Endodermal cell (in vitro differentiated cells): ENCODE measurements at places on chromosomes 4 and X. TPM values are rescaled to one million over a fixed set of nuclear protein-coding genes. Genes with fewer than 3 reads are reported as not detected.
A peak's percentile ranks its signal among the peaks of the same experiment; 100 is the strongest.

GRCh38 chr4:103499094-103499493, 220.7 kb downstream of the TACR3 start:
- no peak for DNase-seq

Gene KCND1
- total RNA-seq = 2.4 to 3.7 TPM (median 3.6 TPM) in 3 replicates

GRCh38 chr4:154626793-154627484, 14.5 kb upstream of the FGG start:
- peak; percentile 93 for DNase-seq

Gene CXCR3
- total RNA-seq = not detected in 3 replicates

Gene TMEM31
- total RNA-seq = 1.00 to 1.1 TPM in 2 of 3 replicates, not detected in the other

Gene ESX1
- total RNA-seq = not detected in 3 replicates

Gene TCP11X2
- 1.6 and 2.5 TPM in 2 replicates for total RNA-seq

Gene FGFR3
- 104 and 125 TPM in 2 replicates for total RNA-seq

- no peak for DNase-seq
These were observed 29.5 kb upstream of the TAPT1 start for GRCh38 chr4:16255730-16256129.

Gene ACOX3
- 146 to 154 TPM (median 147 TPM) in 3 replicates for total RNA-seq

- DNase-seq = no peak
These were observed 1260.2 kb upstream of the PCDH7 start for GRCh38 chr4:29459926-29460325.

Gene UTP14A
- total RNA-seq = 24.9 and 26.7 TPM in 2 replicates

GRCh38 chr4:8356856-8357255, 83.7 kb downstream of the ACOX3 start:
- DNase-seq = peak; percentile 41

Gene RGN
- total RNA-seq = 2.7 to 5.6 TPM (median 4.6 TPM) in 3 replicates

- no peak for DNase-seq
These were observed 13.8 kb downstream of the TLR10 start for GRCh38 chr4:38768968-38769394.

DNA sequence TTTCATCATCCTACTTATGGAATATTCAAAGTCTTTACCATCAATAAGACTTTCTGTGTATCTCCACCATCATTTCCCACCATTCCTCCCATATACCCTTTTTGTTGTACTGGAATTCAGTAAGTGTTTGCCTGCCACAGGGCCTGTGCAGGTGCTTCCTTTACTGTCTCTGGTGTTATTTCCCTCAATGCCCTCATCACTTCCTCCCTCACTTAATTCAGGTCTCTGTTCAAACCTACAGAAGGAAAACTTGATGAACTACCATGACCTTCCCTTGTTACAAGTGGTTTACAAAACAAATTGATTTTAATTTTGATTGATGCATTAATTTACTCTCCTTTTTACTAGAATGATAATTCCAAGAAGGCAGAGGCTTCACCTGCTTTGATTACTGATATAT, 159.5 kb upstream of the FAT4 start:
- DNase-seq = no peak

Gene PCYT1B
- 11.3 to 22.1 TPM (median 11.7 TPM) in 3 replicates for total RNA-seq

Gene PDZD4
- total RNA-seq = 68.3 and 84.4 TPM in 2 replicates

Gene HMX1
- total RNA-seq = 0.79 and 1.2 TPM in 2 replicates

Gene SCML2
- 15.4 and 16.8 TPM in 2 replicates for total RNA-seq

GRCh38 chr4:5209862-5210261, 158.6 kb downstream of the STK32B start:
- no peak for DNase-seq

- no peak for DNase-seq
These were observed 50.8 kb downstream of the ANAPC10 start for GRCh38 chr4:145047151-145047550.

DNA sequence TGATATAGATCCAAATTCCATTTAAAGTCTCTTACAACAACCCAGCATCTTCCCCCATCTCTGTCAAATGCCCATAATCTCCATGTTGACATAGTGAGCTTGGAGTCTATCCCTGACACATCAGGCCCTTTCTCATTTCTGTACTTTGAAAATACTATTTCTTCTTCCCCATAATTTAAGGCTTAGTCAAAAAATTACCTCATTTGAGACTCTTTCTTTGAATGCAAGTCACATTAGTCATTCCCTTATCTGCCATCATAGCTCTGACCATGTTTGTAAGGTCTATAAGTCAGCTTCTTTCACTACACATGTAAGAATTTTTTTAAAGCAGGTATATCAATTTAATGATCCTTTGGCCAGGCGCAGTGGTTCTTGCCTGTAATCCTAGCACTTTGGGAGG, 99.9 kb downstream of the DDX60 start:
- no peak for DNase-seq

Gene PI4K2B
- total RNA-seq = 16.1 TPM in 2 replicates

Gene GYG2
- total RNA-seq = 95.8 and 108 TPM in 2 replicates

GRCh38 chr4:165060938-165061337, 7.3 kb downstream of the TRIM75 start:
- DNase-seq = no peak

- DNase-seq = no peak
These were observed 97.2 kb upstream of the ACSL4 start for GRCh38 chrX:109830157-109830703.

DNA sequence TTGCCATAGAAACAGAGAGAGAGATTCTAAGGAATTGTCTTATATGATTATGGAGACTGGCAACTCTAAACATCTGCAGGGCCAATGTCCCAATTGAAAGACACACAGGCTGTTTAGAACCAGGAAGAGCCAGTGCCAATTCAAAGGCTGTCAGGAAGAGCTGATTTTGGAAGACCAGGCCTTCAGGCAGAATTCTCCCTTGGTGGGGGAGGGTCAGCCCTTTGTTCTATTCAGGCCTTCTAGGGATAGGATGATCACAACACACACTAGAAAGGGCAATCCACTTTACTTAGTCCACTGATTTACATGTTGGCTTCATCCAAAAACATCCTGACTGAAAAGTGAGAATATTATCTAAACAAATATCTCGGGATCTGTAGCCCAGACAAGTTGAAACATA, 15.2 kb downstream of the C4orf46 start:
- DNase-seq = no peak

GRCh38 chr4:37634180-37634579, 52.0 kb downstream of the RELL1 start:
- DNase-seq = no peak

Gene C4orf50
- total RNA-seq = 1.2 and 1.6 TPM in 2 replicates

DNA sequence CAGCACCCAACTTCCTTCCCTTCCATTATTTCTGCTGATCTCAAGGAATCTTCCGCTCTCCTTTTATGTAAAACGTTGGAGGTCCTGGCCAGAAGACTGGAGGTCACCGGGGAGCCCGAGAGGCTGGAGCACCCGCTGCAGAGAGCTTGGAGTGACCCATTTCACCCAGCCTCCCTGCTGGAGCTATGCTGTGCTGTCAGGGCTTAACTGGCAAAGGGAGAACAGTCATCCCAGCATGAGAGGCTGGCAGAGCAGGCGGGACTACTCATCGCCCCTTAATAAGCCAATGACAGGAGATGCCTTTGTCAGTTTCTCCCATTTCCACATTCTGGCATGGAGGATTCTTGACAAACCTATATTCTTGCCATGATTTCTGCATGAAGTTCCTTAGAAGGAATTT, 98.9 kb downstream of the GATB start:
- peak; percentile 23 for DNase-seq

Gene TMPRSS11F
- not detected in 2 replicates for total RNA-seq

DNA sequence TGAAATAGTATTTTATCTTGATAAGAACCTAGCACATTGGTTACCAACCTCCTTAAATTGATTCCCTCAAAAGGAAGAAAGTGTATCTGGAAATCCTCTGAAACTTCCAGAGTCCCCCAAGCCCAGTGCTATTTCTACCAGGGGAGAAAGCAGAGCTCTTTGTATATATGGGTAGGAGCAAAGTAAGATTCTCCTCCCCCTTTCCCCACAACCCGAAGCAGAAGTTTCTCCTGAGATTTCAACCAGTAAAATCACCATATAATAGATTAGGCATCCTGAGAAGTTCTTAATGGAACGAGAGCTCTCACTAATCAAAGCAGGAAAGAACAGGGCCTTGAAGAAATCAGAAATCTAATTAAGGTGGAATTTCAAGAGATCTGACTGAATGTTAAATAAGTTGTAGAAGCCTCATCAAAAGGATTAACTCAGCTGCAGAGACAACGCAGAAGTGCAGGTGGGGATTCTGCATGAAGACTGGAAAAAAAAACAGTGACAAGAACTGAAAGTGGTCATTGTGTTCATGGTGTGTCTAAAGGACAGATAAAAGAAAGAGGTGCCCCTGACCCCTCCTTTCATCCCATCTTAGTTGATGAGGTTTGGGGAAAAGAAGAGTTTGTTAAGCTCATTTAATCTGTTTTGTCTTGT, 39.1 kb downstream of the VSIG4 start:
- no peak for DNase-seq

- DNase-seq = no peak
These were observed 94.4 kb downstream of the TLL1 start for GRCh38 chr4:165967486-165967885.

- DNase-seq = no peak
These were observed 37.2 kb downstream of the CXXC4 start for GRCh38 chr4:104457308-104457981.

Gene ART3
- total RNA-seq = 0.92 and 0.99 TPM in 2 replicates

DNA sequence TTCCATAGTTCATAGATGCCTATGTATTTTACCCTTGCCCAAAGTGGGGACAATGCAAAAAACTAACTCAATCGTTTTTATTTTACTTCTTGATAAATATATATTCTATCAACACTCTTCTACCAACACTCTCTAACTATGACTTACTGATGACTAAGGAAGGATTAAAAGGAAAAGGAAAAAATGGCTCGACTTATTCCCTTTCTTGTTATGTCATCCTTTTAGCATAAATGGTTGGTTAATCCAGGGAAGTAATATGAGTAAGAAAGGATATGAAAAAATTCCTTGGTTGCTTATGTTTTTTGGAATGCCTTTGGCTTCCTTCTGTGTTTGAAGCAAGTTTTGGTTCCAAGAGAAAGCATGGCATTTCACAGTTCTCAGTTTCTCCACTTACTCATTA, 1087.1 kb downstream of the C4orf33 start:
- DNase-seq = no peak

DNA sequence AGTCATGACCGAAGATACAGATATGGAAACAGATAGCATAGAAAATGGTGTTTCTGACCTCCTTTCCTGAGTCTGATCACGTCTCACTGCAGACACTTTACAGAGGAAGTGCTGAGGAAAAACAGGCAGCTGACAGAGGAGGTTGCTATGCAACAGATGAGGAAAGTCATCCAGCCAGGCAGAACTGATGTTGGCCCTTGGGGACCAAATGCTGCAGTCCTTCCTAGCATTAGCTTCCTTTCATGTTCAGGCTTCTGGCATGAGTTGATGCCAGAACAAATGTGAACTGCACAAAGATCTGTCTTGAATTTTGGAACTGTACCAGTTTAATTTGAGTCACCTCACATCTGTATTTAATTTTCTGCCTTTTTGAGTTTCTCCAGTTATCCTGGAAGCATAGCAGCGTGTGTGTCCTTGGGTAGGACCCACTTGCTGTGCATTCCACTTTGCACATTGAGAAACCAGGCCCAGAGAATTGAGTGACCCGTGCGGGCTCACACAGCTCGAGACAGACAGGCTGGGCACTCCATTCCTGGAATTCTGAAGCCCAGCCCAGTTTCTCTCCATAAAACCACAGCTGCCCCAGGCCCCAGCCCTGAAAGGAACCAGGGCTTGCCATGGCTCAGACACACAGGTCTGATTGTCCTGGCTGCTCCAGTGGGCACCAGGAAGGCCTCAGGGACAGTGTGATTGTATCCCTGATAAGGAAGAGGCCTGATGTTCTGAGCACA, 1.4 kb upstream of the MAGED1 start:
- peak; percentile 42 for DNase-seq

Gene GDPD2
- 0.55 and 1.1 TPM in 2 replicates for total RNA-seq

- no peak for DNase-seq
These were observed 65.9 kb downstream of the ANTXR2 start for GRCh38 chr4:80006935-80007744.

- peak; percentile 59 for DNase-seq
These were observed 29.4 kb upstream of the OPHN1 start for GRCh38 chrX:68462653-68463052.
